ENCODE measurements at places on chromosomes 12 and 14.

DNA sequence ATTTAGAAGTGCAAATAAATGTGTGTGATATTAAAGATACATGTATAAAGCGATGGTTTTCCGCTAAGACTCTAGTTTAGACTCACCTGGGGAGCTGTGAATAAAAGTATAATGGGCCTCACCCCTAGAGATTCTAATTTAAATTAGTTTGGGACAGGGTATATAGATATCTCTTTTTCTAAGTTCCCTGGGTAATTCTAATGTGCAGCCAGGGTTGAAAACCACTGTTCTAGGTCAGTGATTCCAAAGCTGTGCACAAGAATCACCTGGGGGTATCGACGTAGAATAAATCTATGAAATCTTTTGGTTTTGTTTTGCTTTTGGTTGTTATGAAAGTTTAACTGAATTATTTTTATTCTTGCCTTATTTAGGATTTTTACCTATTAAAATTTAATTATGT lies 302.1 kb downstream of the KCNH5 start:
- no peak for DNase-seq

DNA sequence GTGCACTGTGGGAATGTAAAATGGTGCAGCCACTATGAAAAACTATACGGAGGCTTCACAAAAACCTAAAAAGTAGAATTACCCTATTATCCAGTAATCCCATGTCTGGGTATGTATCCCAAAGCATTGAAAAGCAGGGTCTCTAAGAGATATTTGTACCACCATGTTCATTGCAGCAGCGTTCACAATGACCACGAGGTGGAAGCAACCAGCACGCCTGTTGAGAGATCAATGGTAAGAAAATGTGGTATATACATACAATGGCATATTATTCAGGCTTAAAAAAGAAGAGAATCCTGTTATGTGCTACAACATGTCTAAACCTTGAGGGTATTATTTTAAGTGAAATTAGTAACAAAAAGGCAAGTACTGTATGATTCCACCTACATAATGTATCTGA lies 910 bp upstream of the NOPCHAP1 start:
- no peak for DNase-seq

DNA sequence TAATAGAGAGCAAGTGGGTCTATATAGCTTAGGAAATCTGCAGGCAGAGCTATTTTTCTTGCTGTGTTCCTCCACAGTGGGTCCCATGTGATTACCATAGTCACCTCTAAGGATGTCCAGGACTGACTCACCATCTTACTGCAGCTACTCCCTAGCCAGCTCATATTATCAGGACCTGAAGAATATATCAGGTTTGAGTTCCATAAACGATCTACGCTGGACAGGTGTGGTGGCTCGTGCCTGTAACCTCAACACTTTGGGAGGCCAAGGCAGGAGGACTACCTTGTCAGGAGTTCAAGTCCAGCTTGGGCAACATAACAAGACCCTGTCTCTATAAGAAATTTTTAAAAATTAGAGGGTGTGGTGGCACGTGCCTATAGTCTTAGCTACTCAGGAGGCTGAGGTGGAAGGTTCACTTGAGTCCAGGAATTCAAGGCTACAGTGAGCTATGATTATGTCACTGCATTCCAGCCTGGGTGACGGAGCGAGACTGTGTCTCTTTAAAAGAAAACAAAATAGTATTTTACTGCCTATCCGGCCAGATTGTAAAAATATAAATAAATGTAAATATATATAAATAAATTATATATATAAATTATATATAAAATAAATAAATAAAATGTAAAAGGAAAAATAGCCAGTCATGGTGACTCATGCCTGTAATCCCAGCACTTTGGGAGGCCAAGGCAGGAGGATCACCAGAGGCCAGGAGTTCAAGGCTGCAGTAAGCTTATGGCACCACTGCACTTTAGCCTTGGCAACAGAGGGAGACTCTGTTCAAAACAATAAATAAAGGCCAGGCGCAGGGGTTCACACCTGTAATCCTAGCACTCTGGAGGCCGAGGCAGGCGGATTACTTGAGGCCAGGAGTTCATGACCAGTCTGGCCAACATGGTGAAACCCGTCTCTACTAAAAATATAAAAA lies 6.9 kb upstream of the SPRYD4 start:
- no peak for DNase-seq

DNA sequence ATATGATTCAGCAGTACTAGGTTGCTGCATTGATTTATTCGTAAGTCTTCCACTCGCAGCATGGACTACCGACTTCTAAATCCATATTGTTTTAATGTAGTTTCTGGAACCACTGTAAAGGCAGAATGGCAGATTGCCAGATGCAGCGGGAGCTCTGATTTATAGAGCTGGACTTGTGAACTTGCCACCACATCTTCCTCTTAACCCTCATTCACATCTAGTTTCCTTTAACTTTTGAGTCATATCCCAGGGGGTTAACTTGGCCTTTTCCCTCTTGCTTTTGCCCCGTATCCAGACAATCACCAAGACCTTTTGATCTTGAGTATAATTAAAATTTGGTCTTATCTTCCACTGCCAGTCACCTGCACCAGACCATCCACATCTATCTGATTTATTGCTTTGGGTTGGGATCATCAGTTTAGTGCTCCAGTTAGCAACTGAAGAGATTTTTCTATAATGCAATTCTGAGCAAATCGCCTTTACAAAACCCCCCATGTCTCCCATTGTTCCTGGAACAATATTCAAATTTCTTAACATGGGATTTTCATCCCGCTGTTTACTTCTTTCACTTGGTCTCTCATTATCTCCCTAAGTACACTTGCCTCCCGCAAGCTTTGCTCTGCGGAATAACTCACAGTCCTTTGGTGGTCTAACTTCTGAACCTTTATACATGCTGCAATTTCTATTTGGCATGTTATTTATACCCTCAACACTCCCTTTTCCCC lies 130.5 kb downstream of the ACSS3 start:
- DNase-seq, result no peak

- DNase-seq, result no peak
These were observed 4.8 kb upstream of the SCARB1 start for GRCh38 chr12:124868252-124869058.

DNA sequence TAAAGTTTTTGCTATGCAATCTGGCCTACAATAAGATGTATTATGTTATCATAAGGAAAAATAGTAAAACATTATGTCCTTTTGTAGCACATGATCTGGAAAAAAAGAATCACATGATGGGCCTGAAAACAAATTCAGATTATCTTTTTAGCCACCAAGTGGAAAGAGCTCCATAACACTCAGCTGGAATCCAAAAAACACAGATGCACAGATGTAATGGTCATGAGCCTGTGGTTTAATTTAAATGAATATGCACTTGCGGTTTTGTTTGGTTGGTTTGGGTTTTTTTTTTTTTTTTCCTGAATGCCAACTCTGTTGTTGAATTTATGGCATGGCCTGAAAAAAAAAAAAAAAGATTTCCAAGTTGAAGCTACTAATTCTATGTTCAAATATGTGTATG lies 4.1 kb downstream of the KCNC2 start:
- DNase-seq, result no peak

DNA sequence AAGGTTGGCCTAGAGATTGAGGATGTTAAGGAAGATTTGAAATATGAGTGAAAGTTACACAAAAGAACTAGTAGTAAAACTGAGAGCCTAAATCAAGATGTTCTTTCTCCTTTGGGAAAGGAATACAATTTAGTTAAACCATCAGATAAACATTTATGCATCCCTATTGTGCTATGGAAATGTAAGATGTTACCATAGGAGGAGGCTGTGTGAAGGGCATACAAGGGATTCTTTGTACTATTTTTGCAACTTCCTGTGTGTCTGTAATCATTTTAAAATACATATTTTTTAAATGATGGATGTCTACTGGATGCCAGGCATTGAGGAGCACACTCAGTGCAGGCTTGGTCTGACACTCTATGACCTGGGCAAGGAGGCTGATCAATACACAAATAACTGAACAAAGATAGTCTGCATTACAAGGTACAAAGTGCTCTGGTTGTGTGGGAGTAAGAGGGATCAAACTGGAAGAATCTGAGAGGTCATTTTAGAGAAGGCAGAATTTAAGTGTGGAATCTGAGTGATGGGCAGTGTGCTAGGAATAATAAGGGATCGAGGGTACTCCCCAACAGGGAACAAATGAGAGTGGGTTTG lies 5.8 kb upstream of the CHPT1 start:
- no peak for DNase-seq

- DNase-seq, result no peak
These were observed 629.0 kb downstream of the MED13L start for GRCh38 chr12:115648463-115648862.

- no peak for DNase-seq
These were observed 297.1 kb downstream of the PDZRN4 start for GRCh38 chr12:41485203-41485602.

GRCh38 chr12:104495786-104496185 lies 39.0 kb downstream of the CHST11 start:
- DNase-seq, result no peak

- DNase-seq, result no peak
These were observed 38.7 kb downstream of the DDX51 start for GRCh38 chr12:132105467-132105866.

DNA sequence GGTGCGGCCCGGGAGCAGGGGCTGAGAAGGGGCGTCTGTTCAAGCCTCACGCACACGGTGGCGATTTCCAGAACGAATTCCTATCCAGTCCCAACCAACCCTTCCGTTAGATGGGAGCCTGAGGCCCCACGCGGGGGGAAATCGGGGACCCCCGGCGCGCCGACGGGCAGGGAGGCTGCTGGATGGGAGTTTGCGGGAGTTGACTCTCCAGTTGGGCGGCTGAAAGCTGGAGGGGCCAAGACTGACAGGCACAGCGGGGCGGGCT lies 9.8 kb downstream of the EXOC3L4 start:
- no peak for DNase-seq

DNA sequence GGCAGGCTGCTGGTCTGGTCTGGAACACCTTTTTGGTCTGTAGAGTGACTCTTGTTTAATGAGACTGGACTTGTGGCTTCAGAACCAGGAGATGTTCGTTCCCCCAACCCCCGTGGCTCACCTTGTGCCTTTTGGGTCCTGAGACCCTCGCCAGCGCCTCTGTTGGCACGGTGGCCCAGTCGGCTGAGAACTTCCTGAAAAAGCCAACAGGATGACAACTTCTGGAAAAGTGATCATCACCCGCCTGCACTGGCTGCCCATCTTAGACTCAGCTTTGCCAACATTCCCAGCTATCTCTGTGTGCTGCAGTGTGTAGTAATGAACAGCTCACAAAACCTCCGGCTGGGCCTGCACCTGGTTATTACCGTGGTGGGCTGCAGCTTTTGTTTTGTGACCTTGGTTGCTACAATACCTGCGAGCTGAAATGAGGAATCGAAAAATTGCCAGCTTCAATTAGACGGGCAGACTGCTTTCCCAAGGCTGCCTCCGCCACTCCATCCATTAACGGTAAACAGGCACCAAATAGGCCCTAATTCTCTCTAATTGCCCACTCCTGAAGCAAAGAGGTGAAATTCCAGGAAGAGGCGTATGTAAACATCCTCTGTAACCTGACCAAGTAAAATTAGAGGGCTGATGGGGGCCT lies 16.0 kb downstream of the MEG3 start:
- DNase-seq, result peak; percentile 47

DNA sequence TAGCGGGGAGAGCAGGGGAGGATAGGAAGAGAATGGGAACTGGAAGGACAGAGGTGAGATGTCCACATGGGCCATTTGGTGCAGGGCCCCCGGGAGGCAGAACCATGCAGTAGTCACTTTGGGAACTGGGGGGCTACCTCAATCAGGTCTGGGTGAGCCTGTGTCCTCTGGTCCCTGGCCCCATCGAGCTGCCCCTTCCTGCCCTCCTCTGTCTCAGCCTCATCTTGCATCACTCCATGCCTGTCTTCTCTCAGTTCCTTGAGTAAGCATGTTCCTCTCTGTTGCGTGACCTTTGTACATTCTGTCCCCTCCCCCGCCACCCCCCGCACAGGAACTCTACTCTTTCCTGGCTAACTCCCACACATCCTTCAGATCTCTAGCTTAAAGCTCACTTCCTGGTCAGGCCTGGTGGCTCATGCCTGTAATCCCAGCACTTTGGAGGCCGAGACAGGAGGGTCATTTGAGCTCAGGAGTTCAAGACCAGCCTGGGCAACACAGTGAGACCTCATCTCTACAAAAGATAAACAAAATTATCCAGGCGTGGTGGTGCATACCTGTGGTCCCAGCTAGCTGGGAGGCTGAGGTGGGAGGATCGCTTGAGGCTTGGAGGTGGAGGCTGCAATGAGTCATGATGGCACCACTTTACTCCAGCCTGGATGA lies 23.2 kb downstream of the FOS start:
- DNase-seq, result no peak

DNA sequence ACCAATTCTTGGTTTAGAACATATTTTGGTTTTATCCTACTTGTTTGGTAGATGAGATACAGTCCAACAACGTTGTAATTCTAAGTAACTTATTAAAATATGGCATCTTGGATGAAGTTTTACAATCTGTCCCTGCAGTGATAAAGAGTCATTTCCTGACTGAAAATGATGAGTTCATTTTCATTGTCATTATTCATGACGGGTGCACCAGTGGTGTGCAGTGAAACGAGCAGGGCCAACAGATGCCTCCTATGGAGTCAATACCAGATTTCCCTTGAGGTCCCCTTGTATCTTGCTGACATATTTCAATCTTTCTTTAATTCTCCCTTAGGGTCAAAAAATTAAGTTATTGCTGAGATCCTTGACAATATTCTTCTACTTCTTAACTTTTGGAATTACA lies 438.5 kb downstream of the LRIG3 start:
- DNase-seq, result no peak

DNA sequence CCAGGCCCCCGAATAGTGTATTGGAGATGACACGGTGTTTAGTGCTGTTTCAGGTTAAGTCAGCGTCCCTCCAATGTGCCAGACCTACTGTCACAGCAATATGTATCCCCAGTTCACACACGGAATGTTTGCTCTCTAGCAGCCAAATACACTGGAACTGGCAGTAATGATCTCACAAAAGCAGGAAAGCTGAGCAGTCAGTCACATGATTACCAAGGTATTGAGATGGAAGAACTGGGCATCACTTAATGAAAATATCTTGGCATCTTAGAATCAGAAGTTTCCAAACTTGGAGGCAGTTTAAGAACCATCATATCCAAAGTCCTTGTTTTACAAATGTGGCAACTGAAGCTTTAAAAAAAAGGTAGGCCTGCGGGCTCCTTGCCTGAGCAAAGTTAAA lies 23.3 kb downstream of the NINJ2 start:
- no peak for DNase-seq

- no peak for DNase-seq
These were observed 66.8 kb downstream of the C14orf132 start for GRCh38 chr14:96105926-96106441.

DNA sequence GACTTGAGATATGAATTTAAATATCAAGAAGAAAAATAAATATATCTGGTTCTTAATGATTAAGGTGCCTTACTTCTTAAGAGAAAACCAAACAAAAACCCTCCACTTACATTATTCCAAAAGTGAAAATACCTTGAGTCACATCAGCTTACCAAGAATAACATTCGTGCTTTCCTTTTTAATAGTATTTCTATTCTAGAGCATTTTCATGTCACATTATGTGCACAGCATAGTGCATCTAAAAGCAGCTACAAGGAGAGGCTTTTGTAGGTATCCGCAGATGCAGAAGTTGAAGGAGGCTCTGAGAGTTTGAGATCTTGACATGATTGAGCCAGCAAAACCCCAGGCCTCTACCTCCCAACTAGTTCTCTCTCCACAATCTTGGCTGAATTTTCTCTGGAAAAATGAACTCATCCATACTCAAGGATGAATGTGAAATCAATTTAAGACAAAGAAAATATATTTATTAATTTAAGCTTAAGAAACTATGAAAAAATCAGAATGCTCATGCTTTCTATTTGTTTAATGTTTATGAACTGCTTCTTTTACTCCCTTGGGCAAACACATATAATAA lies 275.0 kb downstream of the AKAP6 start:
- no peak for DNase-seq

- DNase-seq, result no peak
These were observed 1.7 kb downstream of the LMBR1L start for GRCh38 chr12:49108958-49109404.

GRCh38 chr12:22855456-22855855 lies 230.5 kb downstream of the ETNK1 start:
- DNase-seq, result no peak
